ENCODE measurements at places on chromosomes 4 and X.

GRCh38 chr4:176752191-176752749 is 40.5 kb downstream of the VEGFC start:
- no peak for DNase-seq

- DNase-seq: no peak
Observed at GRCh38 chr4:26157541-26157940, 163.3 kb upstream of the RBPJ start.

- DNase-seq: no peak
Observed at GRCh38 chrX:84046403-84046984, 141.5 kb downstream of the RPS6KA6 start.

DNA sequence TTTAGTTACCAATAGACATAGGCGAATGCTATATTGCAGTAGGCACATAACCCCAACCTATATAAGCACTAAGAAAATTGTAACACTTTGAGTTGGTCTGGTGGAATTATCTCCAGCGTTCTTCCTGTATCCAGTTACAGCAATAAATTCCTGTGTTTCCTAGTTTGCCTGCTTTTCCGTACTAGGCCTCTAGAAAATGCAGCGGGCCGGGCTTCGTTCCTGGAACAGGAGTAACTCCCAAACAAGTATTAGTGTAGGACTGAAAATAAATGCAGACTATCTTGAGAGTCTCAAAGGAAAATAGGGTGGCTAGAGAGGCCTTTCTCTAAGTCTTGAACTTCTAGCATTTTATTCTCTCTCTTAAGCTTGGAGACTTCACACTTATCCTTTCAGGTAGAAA is 159.8 kb downstream of the OR13H1 start:
- DNase-seq: no peak

- DNase-seq: no peak
Observed at GRCh38 chrX:134969726-134970125, 21.1 kb upstream of the SMIM10 start.

GRCh38 chr4:55385201-55385649 is 10.5 kb upstream of the TMEM165 start:
- no peak for DNase-seq

- no peak for DNase-seq
Observed at GRCh38 chr4:136342666-136343065, 1189.6 kb downstream of the PCDH18 start.

DNA sequence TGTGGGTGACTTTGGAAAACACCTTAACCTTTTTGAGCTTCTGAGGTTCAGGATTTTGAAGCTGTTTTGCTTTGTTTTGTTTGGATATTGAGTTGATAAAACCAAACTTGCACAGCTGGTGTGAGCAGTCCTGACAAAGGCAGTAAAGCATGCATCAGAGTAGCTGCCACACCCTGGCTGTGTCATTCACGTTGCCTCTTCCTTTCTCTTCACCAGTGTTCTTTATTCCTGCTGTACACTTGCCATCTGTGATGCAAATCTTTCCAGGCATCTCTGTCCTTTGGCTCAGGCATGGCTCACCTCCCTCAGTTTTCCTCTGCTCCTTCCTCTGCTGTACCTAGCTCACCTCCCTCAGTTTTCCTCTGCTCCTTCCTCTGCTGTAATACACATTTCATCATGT is 1850.2 kb upstream of the AGA start:
- DNase-seq: no peak

- DNase-seq: no peak
Observed at GRCh38 chrX:13389501-13389900, 69.6 kb upstream of the ATXN3L start.

DNA sequence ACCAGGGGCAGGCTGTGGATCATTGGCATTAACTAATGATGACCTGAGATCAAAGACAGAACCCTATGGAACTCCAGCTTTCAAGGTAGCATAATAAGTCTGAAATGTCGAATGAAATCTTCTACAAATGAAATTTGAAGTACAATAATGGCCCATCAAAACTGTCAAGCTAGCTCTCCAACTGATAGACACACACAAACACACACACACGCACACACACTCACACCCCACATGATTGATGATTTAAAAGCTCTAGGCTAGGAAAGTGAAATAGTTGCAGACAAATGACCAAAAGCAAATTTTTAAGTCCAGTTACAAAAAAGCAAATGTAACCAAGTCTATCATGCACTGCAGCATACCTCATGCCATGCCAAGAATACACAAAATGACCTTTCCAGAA is 655.7 kb downstream of the C4orf33 start:
- DNase-seq: no peak

- DNase-seq: no peak
Observed at GRCh38 chr4:129546531-129546930, 450.6 kb downstream of the C4orf33 start.

GRCh38 chr4:10656988-10657387 is 27.6 kb downstream of the CLNK start:
- no peak for DNase-seq

Measured in T-helper 9 cell (primary cell).